ENCODE measurements at places on chromosomes 1 and 21.
A peak's percentile ranks its signal among the peaks of the same experiment; 100 is the strongest.

GRCh38 chr1:220170836-220171526, 77.0 kb downstream of the IARS2 start:
- peak; percentile 45 for DNase-seq

DNA sequence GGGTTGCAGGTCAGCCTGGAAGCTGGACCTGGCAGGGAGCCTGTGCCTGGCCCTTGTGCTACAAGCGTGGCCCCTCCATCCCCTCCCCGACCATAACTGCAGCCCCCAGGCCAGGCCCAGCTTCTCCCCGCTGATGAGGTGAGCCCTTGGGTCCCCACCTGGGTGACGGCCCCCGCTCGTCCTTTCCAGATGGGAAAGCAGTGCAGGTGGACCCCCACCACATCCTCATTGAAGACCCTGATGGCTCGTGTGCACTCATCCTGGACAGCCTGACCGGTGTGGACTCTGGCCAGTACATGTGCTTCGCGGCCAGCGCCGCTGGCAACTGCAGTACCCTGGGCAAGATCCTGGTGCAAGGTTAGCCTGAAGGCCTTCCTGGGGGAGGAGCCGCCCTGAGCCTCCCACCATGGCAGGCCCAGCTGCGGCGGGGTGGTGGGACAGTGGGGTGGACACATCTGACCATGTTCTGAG, 56.9 kb downstream of the TRIM11 start:
- no peak for DNase-seq

DNA sequence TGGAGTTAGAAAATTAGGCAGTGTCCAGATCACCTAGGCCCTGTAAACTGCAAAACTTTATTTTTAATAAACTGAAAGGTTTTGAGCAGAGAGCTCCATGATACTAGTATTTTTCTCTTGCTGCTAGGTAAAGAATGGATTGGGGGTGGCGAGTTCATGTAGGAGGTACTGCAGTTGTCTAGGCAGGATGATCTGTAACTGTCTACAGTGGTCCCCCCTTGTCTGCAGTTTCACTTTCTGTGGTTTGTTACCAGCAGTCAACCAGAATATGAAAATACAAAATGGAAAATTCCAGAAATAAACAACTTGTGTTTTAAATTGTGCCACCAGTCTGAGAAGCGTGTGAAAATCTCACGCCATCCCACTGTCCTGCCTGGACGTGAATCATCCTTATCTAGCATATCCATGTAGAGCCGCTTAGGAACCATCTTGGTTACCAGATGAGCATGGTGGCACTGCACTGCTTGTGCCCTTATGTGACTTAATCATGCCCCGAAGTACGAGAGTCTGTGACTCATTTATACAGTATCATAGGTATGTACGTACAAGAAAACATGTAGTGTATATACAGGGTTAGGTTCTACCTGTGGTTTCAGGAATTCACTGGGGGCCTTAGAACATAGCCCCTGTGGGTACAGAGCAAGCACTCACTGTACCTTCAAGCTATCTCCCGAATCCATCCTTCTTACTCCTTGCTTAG, 94.2 kb downstream of the AHCTF1 start:
- DNase-seq: peak; percentile 17

GRCh38 chr1:168783458-168784210, 54.6 kb upstream of the DPT start:
- no peak for DNase-seq

DNA sequence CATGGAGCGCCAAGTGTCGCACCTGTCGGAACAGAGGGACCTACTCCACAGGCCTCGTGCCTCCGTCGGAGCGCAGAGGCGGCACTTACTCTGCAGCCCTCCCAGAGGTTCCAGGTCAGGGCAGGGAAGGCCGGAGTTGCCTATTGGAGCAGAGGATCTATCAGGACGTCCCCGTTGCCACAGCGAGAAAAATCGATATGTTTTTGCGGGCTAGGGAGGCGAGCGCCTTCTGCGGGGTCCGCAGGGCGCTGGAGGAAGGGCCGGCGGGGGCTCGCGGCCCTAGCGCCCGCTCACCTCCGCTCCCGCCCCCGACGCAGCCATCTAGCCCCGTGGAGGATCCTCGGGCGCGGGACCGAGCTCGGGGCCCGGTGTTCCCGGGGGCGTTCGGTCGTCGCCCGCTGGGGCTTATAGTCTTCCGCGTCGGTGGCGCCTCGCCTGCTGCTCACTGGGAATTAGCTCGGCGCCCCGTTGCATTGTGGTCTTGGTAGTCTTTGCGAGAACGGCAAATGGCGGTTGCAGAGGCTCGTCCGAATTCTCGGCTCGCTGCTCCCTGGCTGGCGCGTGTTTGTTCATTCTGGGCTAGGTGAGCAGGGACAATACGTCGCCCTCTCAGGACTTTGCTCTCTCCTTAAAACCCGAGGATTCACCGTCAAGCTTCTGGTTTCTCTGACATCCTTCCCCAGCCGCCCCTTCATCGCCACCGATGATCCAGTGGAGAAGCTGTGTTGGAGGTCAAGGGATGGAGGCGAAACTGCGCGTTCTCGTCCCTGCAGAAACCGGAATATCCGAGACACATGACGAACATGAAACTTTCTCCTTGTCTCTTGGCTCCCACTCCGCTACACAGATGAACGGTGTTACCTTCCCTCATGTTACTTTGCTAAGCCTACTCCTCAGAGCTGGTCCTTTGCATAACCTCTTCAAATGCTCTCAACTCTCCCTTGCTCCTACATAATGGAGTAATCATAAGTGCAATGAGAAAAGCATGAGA, at the start of gene JTB:
Gene JTB (minus strand): TSS at position 425 of the 991 bp plus-strand sequence. CDS start 422 bp downstream, at position 3.
- DNase-seq: peak; percentile 82

- peak; percentile 30 for DNase-seq
Observed at GRCh38 chr1:93585059-93585966, 96.3 kb downstream of the BCAR3 start.

GRCh38 chr1:169111472-169111871, 5.0 kb downstream of the ATP1B1 start:
- no peak for DNase-seq

GRCh38 chr1:218633238-218633988, 288.3 kb downstream of the TGFB2 start:
- DNase-seq: no peak

DNA sequence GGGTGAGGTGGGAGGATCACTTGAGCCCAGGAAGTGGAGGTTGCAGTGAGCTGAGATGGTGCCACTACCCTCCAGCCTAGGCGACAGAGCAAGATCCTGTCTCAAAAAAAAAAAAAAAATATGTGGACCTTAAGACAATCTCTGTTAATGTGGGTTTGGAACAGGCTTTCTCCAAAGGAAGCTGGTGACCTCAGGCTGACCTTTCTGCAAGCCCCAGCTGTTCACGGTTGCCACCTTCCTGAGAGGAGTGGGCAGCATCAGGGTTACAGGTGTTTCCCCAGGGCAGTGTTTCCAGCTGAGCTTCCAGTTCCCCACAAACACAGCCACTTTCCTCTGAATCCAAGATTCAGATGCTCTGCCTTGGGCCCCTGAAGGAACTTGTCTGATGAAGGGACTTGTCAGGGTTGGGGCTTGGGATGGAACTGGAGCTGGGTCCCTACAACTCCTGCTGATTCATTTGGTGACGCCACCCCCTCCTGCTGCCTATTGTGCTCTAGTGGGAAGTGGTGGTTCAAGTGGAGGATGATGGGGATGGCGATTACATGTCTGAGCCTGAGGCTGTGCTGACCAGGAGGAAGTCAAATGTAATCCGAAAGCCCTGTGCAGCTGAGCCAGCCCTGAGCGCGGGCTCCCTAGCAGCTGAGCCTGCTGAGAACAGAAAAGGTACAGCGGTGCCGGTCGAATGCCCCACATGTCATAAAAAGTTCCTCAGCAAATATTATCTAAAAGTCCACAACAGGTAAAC, 1.9 kb downstream of the ZBTB48 start:
- no peak for DNase-seq

DNA sequence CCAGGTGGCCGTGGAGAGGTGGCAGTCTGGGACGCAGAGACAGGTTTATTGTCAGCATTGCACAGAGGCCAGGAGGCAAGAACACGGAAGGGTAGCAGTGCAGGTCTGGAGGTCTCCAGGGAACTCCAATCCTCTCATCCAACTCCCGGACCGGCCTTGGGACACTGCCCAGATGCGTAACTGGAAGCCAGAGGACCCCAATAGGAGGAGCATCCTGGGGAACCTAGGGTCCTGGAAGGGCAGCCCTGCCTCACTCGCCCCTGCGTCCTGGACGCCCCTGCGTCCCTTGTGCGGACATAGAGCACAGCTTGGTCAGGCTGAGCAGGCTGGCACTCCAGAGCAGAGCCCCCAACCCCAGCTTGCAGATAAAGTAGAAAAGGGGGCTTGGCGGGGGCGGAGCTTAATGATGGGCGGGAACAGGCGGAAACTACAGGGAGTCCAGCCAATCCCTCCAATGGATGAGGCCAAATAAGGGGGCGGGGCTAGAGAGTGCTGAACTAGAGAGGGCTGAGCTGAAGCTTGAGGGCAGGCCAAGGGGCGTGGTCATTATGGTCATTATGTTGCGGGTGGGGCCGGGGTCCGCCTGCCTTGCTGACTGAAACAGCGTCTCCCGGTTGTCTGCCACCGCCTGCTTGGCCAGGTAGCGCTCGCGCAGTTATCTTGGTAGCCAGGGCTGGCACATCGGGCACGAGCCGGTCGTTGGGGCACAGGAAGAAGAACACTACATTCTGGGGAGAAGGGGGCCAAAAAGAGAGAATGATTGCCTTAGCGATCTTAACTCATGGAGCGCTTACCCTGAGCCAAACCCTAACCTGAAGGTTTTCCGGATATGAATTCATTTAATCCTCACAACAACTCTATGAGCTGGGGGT, 3.7 kb upstream of the ARHGEF19 start:
- DNase-seq: peak; percentile 79

GRCh38 chr1:26351590-26352337, 2.2 kb downstream of the CRYBG2 start:
- DNase-seq: peak; percentile 79

- DNase-seq: no peak
Observed at GRCh38 chr1:182586380-182586779, 2.7 kb downstream of the RNASEL start.

GRCh38 chr1:1433804-1434130, 1.7 kb upstream of the VWA1 start:
- peak; percentile 21 for DNase-seq

DNA sequence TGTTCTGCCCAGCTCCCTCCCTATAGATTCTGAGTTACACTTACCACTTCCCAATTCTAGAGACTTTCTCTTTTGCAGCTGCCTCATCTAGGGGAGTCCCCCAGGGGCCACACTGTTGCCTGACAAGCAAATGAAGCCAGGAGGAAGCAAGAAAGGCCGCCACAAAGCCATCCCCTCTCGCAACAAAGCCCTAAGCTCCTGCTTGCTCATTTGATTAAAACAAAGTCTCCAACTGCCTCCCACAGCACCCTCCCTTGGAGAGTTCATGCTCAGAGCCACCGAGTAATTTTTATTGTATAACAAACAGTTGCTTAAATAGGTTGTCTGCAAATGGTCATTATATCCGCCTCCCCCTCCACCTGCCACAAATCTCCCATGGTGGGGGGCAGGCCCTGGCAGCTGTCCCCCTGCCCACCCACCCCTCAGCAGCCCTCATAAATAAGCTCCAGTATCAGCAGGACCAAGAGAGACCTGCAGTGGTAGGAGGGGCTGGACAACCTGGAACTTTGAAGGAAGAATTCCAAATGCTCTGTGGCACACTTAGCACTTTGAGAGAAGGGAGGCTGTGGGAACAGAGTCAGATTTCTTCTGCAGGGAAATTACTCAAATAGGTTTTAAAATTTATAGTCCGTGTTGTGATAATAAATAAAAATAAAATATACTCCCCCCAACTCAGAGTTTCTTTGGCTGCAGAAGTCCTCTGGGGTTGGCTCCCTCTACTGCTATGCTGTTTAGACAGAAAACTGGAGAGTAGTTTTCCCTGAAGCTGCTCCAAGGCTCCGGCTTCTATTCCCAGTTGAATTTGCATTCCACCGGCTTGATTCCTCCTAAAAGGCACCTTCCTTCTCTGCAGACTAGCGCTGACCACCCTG, 237.5 kb downstream of the TTLL7 start:
- no peak for DNase-seq

DNA sequence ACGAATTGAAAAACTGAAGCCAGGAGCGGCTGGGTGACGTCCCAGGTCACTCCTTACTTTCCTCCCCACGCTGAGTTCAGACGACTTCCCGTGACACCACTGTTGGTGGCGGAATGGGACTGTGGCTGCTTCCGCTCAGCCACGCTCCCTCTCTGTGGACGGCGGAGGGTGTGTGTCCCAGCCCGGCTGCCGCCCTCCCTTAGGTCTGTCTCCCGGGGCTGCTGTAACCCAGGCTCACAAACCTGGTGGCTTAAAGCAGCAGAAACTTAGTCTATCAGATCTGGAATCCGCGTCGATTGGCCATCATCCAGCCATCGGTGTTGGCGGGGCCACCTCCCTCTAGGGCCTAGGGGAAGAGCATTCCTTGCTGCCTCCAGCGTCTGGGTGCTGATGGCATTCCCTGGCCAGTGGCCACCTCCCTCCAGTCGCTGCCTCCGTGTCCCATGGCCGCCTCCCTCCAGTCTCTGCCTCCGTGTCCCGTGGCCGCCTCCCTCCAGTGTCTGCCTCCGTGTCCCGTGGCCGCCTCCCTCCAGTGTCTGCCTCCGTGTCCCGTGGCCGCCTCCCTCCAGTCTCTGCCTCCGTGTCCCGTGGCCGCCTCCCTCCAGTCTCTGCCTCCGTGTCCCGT, 17.5 kb downstream of the TRPM2 start:
- no peak for DNase-seq

DNA sequence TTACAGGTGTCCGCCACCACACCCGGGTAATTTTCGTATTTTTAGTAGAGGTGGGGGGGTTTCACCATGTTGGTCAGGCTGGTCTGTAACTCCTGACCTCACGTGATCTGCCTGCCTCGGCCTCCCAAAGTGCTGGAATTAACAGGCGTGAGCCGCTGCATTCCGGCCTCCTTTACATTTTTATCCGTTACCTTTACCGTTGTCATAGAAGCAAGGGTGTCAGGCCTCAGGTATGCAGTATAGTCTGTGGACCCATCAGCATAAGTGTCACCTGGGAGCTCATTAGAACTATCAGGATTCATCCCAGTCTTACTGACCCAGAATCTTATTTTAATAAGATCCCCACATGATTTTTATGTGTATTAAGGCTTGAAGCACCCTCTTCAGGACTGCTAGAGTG, 5.4 kb downstream of the CDC42 start:
- no peak for DNase-seq

- no peak for DNase-seq
Observed at GRCh38 chr1:61215676-61216289, 133.4 kb downstream of the NFIA start.

- DNase-seq: no peak
Observed at GRCh38 chr1:95179205-95179986, 54.6 kb upstream of the RWDD3 start.

All from EL (cell line).